NCI-H1105 treated with DMSO at 0.1 percent for 48 hours (cell line): ENCODE measurements at places on chromosomes 7 and 10.

DNA sequence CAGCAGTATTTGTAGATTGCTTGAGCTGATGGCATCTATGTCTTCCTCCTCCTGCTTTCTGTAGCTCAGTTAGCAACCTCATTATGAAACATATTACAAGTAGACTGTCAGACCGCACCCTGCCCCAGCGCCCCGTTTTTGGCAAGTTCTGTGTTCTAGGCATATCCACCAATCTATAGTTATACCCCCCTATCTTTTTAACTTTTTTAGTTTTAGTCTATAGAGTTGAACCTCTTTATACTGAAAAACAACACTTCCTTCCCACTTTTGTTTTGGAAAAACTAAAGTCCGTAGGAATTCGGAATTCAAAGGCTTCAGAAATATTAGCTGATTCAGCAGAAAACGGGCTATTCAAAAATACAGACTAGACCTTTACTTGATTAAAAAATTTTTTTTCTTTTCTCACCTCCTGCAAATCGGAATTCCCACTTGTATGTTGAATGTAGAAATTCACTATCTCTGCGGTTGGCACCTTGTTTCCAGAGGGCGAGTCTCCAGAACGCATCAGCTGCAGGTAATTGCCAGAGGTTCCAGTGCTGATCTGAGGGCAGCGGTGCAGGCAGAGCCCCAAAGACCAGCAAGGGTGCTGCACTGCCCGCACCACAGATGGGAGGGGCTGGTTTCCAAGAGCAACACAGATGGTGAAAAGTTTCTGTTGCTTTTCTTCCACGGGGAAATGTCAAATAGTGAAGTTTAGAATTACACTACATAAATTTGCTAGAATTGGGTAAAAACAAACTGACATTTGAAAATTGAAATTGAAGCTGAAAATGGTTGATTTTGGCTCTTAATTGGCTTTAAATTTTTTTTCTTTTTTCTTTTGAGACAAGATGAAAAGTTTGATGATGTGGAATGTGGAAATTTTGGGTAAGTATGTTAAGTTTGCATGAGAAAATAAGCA, 2.2 kb upstream of the FZD8 start:
- no peak for DNase-seq

DNA sequence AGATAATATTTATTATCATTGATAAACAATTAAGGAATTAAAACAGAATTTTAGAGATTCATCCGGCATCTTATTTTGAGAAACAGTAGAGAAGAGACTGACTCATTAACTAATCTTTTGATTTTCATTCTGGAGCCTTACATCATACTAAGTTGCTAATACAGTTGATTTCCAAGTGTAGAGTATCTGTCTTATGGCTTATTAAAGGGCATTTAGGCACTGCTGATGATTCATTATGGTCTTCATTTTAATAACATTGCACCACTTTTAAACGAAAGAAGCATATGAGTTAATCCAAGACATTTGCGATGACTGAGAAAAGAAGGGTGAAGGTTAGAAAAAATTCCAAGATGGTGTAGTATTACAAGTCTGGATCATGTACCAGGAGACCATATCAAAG, 186.0 kb upstream of the CACNA2D1 start:
- no peak for DNase-seq

DNA sequence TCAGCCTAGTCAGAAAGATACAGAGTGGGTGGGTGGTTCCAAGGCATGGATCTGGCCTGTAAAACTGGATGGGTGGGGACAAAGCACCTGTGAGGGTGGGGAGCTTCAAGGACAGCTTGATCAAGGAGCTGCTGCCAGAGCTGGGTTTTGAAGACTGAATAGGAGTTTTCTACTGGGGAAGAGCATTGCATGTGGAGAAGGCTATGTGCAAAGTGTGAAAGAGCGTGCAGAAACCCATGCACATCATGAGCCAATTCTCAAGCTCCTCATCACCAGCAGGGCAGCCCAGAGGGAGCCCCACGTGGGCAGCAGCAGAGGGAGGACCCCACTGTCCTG, 58.6 kb downstream of the PDGFA start:
- DNase-seq, result no peak

- DNase-seq, result no peak
These were observed 37.6 kb upstream of the COL1A2 start for GRCh38 chr7:94357076-94357475.

DNA sequence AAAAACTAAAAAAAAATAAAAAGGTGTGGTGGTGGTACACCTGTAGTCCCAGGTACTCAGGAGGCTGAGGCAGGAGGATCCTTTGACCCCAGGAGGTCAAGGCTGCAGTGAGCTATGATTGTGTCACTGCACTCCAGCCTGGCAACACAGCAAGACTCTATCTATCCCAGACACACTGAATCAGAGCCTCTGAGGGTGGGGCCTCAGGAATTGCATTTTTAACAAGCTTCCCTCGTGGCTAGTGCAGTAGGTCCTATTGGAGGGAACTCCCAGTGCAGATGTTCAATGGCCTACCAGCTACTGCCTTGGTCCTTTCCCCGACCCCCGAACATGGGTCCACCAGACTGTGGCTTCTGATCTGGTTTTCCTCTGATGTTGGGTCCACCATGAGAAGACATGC, 14.9 kb downstream of the STRA8 start:
- DNase-seq, result no peak
